Stimulated activated CD8-positive, alpha-beta memory T cell treated with anti-CD3 and anti-CD28 coated beads, Interleukin-7, amount 100 ng/mL, for 24 hours (primary cell): ENCODE measurements at places on chromosomes 4 and X.

DNA sequence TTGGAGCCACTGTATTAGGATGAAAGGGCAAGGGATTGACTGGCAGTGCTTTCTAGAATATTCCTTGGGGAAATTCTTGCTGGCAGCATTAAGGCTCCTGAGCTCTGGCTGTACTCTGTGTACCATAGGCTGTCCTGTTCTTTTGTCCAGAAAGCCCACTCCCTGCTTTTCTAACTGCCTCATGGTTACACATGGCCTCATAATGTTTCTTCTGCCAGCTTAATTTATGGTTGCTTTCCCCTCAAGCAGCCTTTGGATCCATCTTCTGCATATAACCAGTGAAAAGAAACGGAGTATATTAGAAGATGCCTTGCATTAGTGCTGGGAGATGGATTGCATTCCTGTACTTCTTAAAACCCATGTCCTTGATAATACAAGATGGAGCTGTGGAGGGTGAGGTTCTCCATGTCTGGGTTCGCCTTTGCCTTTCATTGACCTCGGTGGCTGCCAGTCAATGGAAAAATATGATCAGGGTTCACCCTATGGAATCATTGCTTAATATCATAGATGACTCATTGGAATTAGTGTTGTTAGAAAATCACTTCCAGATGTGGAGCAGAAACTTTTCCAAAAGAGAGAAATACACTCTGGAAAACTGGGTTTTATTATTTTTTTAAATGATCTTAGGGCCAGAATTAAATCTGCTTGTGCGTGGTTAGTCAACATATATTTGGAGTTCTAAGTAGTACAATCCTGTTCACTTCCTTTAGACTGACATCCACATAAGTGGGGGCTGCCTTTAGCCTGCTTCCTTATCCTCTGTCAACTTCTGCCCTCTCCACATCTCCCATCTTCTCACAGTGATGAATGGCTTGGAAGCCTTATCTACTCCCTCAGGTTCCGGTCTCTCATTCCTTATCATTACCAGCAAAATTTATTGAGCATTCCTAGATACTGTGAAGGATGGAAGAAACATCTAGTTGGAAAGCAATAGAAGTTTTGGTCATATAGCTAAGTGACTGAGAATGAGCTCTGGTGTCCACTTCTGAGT, 24.9 kb downstream of the DOCK11 start:
- DNase-seq, result no peak

GRCh38 chrX:132180929-132181328, 38.3 kb downstream of the RAP2C start:
- DNase-seq, result no peak

DNA sequence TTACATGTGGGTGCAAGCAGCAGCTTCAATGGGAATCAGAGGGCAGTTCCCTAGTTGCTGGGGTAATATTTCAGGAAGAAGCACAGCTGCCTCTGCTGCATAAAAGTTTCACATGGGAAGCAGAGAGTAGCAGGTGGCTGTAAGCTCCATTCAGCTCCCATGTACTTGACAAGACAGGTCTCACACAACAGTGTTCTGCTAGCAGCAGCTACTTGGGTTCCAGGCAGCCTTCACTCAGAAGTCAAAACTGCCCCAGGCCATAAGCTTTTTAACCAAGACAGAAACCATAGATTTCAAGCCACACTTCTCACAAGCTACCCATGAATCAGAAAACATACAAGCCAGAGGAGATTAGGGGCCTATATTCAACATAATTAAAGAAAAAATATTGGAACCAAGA, 41.4 kb upstream of the SPIN2A start:
- DNase-seq, result no peak

DNA sequence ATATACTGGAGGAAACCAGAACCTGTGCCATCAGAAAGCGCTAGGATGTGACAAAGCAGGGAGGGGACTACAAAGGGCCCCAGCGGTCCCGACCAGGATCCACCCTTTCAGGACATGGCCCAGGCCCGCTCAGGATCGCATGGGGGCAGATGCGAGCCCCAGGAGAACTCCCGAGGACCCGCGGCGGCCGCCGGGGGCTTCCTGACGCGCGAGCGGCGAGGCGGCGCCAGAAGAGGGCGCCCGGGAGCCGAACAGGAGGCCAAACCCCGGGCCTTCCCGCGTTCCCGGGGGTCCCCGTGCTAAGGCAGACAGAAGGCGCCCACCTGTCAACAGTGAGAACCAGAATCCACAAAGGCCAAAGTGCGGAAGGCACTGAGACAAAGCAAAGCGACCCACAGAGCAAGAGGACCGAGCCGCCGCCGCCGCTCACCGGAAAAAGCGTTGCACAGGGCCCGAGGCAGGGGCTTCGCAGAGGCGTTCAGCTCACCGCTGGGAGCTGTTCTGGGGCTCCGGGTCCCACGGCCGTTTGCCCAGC, 7.3 kb upstream of the OPN1LW start:
- DNase-seq, result peak; percentile 33

GRCh38 chr4:125243789-125244397, 70.9 kb upstream of the FAT4 start:
- DNase-seq, result no peak

DNA sequence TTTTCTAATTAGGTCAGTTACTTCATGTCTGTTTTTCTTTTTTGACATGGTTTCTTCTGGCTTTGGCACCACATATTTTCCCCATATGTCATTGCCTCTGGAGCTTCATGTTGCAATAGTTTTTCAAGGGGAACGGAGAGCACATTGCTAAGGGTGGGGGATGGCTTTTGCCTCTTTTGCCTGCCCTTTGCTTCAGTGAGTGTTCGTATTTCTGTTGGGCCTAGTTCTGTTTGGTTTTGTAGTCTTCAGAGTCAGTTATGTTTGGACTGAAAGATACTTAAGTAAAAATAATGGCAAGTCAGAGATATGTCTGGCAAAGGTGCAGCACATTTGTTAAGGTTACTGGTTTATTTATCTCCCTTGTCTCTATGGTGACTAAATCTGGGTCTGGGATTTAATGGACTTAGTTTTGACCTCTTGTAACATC, 29.1 kb downstream of the FHL1 start:
- no peak for DNase-seq
